ENCODE measurements at places on chromosomes 7 and 10.

DNA sequence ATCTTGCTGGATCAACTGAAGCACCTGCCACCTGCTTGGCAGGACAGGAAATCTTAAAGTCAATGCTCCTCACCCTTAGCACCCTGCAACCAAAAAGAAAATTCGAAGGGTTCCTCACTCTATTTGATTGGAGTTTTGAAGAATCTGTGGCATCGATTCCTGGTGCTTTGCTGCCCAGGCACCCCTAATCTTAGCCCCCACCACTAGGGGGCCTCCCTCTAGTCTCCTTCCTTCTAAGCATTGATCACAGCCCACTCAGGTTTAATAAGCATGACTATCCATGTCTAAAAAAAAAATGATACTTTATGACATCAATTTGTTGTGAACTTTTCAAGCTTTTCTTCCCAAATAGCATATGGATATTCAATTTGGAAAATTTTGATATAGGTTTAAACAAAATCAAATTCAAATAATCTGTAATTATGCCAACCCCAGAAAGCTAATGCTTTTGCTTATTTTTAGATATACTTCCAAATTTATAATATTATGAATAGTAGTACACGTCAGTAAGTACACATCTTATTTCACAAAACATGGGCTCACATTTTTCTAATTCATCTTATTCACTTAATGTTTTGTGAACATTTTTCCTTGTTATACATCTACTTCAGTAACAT lies 45.3 kb downstream of the NRG3 start:
- no peak for DNase-seq

DNA sequence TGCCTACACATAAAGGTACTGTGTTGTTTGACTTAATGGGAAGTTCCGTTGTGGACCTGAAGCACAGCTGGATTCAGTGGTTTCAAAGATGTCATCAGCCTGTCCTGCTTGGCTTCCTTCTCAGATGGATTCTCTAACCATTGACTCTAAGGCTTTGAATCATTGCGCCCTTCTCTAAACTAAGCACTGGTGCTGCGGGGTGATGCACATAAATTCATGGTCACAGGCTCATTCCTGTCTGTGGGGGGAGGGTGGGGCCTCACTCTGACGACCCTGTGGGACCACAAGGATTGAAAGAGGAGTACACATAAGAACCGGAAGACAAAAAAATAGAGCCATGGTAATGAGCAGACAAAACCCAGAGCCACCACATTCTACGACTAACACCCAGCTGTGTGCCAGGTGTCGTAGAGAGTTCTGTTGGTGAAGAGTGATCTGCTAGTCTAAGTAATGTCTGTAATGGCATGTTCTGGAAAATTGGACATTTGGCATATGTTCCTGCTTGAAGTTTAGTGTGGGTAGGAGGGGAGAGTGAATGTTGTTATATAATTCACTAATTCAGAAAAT lies 97.3 kb upstream of the YAE1 start:
- no peak for DNase-seq

DNA sequence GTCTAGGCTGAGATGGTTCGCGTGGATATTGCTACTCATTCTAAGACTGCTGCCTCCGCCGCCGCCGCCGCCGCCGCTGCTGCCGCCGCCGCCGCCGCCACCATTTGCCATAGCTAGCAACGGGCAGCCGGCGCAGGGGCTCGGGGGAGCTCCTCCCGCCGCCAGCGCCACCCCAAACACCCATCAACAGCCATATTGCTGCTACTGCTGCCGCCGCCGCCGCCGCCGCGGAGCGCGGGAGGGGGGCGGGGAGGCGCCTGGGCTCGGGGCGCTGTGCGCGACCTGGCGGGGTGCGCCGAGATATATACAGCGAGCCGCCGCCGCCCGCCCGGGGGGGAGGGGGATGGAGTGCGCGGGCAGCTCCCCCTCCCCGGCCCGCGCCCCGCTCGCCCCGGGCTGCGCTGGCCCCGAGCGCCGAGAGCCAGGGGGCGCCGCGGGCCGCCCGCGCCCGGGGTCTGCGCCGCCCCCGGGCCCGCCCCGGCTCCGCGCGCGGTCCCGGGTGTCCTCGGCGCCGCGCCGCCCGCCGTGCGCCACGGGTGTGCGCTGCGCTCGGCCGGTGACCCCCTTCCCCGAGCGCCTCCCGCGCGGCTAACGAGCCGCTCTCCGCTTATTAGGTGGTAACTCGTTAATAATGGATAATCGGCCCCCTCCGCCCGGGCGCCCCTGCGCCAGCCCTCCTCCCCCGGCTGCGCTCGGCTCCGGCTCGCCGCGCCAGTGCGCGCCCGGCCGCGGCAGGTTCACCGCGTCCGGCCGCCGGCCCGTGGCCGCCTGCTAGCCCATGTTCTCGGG lies at the start of gene KCNMA1:
TSS of gene KCNMA1 (minus strand) at position 277 of the 789 bp plus-strand sequence.
- peak; percentile 48 for DNase-seq

DNA sequence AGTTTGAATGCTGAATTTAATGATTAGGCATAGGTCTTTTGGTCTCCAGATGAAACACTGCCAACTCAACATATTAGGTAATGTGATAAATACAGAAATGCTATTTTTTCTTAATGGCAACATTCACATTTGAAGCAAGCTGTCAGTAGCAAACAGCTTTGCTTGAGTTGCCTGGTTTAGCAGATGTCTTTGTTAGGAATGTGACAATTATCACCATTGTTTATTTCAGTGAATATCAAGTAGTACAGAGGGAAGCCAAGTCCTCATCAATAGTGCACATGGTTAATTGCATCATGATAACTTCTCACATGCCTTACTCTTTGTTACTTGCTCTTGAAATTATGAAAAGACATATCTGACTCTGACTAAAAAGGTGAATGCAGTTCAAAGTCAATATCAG lies 23.7 kb upstream of the SEPTIN7 start:
- no peak for DNase-seq

GRCh38 chr7:141281311-141281710 lies 207.4 kb downstream of the TMEM178B start:
- DNase-seq, result no peak

- no peak for DNase-seq
Measured at GRCh38 chr10:109915566-109915965, 7.7 kb downstream of the XPNPEP1 start.

DNA sequence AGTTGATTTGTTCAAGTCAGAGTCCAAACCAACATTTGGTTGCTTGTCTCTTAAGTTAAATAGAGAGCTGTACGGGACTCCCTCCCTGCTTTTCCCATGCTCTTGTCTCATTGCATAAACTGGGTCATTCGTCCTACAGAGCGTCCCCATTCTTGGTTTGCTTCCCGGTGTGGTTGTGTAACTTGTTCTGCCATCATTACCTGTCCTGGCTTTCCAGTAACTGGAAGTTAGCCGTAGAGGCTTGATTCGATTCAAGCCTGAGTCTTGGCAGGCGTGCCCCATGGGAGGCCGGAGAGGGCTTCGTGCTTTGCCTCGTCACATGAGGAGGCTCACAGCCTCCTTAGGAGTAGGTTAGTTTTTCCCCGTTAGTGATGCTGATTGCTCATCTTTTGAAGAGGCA lies 40.2 kb downstream of the FBH1 start:
- DNase-seq, result no peak

DNA sequence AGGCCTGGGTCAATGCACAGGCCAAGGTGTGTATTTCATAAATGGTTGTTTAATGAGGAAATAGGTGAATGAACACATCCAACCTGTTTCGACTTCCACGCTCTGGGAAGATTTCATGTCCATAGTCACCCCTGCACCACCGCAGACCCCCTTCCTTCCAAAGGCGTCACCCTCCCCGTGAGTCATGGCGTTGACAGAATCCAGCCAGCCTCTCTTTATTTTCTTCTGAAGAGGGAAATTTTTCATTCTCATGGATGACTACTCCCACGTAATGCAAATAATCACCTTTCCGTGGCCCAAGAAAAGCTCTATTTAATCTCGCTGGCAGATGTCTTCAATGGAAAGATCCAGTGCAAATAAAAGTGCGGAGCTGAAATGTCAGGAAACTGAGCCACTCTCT lies 75.3 kb upstream of the FOXK1 start:
- no peak for DNase-seq

DNA sequence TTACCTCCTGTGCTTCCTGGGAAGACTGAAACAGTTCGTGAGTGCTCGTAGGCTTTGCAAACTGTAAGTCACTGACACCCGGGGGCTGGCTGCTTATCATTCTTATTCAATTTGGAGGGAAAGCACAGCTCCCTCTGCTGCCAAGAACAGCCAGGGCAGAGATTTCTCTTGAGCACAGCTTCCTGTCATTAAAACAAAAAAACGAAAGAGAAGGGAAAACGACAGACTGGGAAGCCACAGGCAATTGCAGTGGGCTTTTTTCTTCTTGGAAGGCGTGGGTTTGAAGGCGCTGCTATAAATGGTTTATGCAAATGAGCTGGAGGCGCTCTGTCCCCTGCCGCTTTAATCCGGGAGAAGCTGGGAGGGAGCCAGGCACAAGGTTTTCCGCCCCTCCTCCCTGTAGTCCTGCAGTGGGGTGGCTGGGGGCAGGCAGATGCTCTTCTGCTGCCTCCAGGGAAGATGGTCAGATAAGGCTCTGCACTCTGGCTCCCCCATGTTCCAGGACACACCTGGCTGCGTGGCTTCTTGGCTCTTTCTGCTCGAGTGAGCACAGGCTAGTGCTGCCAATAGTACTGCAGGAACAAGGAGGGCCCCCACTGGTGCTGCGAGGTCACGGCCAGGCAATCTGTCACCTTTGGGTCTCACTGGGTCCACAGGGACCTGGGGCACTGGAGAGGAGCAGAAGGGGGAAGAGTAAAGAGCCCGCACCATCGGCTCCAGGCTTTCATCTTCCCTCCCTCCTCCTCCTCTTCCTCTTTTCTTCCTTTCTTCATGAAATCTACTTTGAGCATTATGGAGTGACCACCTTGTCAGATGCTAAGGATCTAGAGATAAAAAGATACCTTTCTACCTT lies 49.5 kb downstream of the NEURL1 start:
- DNase-seq, result no peak

DNA sequence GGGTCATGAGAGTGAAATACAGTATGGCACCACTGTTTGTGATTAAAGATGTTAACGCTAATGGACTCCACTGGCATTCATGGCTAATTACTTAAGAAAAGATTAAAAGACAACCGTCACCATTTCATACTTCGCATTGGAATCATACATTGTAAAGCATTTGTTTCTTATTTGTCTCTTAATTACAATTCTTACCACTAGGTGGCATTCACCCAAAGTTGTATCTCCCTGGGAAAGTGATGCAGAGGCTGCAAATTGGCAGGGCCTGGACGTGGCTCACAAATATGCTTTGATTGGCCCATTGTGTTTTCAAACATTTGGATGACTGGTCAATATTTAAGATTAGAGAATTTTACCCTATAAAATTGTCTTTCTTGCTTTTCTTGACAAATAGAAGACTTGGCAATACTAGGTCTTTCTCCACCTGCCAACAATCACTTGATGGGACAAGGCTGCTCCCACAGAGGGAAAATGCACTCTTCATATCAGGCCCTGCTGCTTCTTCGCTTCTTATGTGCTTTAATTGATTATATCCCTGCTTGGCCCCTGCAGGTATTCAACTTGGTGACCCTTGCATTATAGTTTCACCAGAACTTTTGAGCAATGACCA lies 72.1 kb upstream of the STARD3NL start:
- peak; percentile 12 for DNase-seq
